ENCODE measurements at places on chromosomes 7 and 10.

DNA sequence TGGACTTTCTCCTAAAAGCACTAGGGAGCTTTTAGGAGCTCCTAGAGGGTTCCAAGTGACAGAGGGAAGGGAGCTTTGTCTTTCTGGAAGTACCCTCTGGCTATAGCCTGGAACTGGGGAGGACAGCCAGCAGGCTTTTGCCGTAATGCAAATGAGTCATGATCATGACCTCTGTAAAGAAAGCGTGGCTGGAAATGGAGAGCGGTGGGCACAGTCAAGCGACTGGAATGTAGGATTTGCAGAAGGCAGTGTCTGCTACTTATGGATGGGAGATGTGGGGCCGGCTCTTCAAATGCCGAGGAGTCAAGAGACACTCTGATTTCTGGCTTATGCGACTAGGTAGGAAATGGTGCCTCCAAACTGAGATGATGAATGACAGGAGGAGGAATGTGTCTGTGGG is 34.6 kb upstream of the PLPP4 start:
- DNase-seq, result no peak

DNA sequence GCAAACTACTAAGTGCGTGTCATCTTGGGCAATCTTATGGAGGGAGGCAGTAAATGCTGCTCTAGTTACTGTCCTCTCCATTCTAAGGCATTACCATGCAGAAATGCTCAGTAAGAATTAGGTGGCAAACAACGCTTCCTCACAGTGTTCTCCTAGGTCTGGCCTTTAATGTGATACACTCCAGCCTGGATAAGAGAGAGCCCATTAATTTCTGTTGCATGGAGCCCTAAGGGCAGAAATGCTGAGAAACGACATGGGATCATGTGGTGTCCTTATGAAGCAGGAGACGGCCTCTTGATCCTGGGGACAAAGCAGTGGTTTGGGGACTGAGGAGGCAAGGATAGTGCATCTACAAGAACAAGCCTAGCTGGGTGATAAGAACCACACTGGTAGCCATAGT is 44.0 kb downstream of the SLC25A13 start:
- DNase-seq, result no peak

DNA sequence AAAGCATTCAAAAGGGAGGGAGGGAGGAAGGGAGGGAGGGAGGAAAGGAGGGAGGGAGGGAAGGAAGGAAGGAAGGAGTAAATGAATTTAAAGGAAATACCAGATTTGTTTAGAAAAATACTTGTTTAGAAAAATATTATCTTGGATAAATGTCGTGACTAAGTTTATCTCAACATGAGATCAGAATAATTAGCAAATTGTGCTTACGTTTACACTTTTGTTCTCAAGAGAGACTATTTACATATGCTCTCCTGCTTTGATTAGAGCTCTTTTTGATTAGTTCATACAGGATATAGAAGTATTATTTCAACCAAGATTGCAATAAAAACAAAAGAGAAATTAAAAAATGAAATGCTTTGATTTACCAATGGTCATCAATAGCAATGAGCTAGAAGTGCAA is 186.2 kb downstream of the HIBADH start:
- DNase-seq, result no peak

- DNase-seq, result no peak
These were observed 10.8 kb upstream of the CPA5 start for GRCh38 chr7:130333832-130334231.

DNA sequence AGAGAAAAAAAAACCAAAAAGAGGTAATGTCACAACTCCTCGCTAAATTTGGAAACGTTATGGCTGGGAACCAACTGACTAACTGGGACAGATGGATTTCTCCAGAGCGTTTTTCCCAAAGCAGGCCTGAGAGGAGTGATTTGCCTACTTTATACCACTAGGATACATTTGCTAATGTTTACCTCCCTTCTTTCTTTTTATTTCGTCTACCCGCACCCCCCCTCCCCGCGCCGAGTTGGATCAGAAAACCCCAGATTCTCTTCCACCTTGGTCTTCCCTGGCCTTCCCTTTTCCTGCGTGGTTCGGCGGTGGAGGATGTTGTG is 7.2 kb downstream of the CPA2 start:
- DNase-seq, result no peak

GRCh38 chr10:1177936-1178335 is 121.8 kb downstream of the WDR37 start:
- DNase-seq, result no peak

GRCh38 chr10:103427866-103428265 is 24.3 kb downstream of the CALHM2 start:
- DNase-seq, result no peak

GRCh38 chr7:126222782-126223181 is 1030.0 kb downstream of the GRM8 start:
- DNase-seq, result no peak

DNA sequence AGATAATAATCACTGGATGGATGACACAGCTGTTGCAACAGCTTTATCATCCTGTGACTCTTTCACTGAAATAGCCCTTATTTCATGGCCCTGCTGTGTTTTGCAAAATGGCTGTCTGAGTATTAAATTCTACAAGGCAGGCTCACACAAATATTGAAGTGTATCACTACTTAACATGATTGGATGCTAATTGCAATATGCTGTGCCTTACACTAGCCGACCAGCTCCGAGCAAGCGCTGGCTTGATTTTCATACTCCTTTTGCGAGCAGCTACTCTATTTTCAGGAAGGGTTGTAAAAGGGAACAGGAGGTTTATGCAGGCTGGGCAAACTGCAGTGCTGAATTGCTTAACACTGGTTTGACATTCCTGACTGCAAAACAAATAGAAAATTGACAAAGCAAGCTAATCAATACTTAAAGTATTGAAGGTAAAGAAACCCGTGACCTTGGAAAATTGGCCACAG is 121.6 kb downstream of the CACNB2 start:
- DNase-seq, result no peak

DNA sequence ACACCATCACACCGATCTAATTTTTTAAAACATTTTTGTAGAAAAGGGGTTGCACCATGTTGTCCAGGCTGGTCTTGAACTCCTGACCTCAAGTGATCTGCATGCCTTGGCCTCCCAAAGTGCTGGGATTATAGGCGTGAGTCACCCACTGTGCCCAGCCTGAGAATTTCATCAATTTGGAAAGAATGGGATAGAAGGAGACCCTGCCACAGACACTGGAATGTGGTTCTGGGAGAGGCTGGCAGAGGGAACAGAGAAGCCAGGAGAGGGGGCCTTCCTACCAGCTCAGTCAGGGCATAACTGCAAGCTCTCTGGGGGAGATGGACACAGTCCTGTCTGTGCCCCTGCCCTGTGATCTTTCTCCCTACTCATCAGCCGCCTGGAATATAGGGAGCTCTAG is 42.1 kb upstream of the MKRN1 start:
- no peak for DNase-seq

DNA sequence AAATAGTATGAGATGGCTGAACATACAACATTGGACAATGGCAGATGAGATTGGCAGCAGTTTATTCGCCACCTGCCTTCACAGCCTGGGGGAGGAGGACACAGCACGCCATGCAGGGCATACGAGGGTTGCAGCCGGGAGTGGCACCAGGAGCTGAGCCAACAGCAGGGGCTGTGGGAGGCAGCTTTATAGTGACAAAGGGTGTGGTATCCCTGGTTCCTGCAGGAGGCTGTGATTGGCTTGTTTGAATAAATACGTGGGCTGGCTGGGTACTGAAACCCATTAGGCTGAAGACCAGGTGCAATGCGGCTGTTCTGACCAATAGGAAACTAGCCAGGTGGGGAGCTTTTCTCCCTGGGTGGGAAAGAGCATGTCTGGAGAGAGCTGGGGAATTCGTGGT is 68.9 kb upstream of the LEP start:
- DNase-seq, result no peak

DNA sequence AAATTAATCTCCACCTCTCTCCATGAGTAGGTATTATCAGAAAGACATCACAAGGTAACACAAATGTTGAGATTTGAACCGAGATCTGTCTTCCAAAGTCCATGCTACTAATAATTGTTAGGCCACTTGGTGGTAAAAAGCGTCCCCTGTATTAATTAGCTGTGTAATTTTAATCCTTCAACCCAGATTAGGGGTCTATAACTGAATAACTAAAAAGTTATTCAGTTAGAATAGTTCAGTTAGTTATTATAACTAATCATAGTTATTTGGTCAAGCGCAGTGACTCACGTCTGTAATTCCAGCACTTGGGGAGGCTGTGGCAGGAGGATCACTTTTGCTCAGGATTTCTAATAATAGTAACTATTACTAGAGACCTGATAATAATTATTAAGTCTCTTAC is 5.6 kb downstream of the PDSS1 start:
- no peak for DNase-seq

DNA sequence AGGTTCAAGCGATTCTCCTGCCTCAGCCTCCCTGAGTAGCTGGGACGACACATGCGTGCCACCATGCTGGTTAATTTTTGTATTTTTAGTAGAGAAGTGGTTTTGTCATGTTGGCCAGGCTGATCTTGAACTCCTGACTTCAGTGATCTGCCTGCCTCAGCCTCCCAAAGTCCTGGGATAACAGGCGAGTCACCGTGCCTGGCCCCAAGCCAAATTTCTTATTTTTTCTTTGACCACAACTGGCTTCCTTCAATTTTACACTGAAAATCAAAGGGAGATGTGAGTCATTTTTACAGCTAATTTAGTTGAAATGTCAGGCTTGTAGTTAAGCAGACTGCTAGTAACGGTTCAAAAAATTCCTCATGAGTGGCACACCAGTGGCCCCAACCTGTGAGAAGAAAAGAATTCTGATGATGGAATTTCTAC is 7.8 kb downstream of the RNF216 start:
- DNase-seq, result peak; percentile 10

DNA sequence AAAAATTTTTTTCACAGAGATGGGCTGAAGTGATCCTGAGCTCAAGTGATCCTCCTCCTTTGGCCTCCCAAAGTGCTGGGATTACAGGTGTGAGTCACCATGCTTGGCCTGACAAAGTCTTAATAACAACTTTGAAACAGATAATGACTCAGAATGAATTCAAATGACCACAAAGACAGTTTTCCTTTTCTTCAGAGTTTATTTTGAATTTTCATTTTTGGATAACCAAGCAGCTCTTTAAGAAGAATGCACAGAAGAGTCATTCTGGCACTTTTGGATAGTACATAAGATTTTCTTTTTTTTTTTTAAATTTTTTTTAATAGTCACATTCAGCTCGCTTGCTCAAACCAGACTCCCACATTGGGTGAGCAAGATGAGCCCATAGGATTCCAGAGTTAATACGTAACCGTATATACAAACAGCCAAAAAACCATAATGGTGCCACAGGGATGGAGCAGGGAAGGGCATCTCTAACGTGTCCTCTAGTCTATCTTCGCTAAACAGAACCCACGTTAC is 43.0 kb upstream of the NMT2 start:
- DNase-seq, result no peak

DNA sequence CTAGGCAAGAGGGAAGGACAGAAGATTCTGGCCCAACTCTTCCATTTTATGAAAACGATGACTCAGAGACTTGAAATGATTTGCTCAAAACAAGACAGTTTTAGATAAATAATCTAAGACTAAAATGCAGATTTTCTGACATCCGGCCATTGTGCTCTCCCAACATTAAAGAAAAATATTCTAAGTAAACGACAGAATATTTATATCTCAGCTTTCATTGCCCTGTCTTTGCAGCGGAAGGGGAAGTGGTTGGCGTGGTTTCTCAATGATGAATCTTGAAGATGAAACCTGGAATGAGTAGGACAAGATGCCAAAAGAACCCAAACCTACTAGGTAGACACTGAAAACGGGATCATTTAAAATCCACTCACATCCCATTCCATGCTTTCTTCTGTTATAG is 28.9 kb upstream of the NPY start:
- DNase-seq, result no peak

DNA sequence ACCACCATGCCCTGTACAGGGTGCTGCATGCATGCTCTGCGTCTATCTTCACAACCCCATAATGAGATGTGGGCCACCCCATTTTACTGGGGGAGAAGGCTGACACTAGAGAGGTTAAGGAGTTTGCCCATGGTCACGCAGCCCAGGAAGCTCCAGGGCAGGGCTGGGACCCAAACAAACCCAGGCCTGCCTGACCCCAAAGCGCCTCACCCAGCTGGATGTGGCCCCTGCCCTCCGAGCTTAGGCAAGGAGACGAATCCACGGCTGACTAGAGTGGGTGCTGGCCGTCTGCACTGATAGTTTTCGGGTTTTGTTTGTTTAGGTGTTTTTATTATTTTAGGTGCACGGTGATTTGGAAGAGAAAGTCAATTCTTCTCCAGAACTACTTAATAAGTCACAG is 65.7 kb downstream of the CHST15 start:
- no peak for DNase-seq

DNA sequence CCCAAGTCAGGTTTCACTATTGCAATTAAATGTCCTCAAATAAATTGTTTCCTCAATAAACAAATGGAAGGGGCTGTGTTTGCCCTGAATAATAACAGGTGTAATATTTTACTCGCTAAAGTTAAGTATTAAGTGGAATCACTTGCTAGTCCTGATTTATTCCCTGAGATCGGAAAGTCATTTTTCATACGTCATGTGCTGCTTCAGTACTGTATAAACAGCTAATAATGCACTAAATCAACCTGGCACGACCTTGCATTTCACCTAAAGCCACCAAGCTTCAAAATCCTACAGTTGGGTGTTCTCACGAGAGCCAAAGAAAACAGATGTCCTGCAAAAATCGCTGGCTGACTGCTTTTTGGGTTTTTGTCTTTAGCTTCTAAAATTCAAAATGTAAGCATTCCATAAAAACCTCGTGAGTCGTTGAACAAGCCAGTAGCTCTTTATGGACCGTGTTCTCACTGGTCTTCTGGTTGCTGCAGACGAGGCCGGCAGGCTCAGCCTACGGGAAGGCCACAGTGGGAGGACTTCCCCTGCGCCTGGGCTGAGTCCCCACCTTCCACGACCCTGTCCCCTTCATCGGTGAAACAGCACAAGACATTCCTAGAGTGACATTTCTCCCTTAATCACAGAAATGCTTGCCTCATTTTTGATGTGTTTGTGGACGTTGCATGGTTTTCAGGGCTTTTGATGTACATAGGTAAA is 17.9 kb upstream of the MNX1 start:
- no peak for DNase-seq

- no peak for DNase-seq
These were observed 80.3 kb downstream of the LRRC17 start for GRCh38 chr7:102992938-102993717.

DNA sequence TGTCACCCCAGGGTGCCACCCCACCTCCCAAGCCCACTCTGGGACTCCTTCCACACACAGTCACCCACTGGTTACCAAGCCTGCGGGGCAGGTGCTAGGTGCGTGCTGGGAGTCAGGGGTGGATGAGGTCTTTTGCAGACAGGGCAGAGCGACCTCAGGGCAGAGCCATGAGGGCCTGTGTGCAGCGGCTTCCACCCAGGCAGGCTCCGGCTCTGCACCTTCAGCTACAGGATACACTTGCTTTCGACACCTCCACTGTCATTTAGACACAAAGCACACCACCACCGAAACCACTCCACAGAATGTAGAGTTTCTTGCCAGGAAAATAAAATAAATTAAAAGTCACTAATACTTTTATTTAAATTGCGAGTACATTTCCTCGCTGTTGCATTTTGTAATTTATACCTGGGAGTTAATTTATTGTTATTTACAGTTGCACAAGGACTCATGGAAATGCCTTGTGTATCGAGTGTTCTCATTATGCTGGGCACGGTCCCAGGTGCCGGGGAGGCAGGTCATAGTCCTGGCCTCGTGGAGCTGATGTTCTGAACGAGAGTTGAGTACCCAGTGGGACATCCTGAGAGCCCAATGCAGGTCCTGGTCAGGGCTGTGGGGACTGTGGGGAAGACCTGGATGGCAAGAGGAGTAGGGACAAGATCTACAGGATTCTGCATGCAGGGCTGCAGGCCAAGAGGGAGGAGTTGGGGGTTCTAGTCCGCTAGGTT is 127.8 kb downstream of the CUX1 start:
- no peak for DNase-seq
